ENCODE measurements at places on chromosomes 13 and 19.
A peak's percentile ranks its signal among the peaks of the same experiment; 100 is the strongest.

- DNase-seq, result no peak
Observed at GRCh38 chr13:32545083-32545482, 6.5 kb upstream of the N4BP2L2 start.

GRCh38 chr13:27965740-27966640, 3.1 kb downstream of the CDX2 start:
- DNase-seq, result no peak

- DNase-seq, result no peak
Observed at GRCh38 chr13:103430368-103430767, 364.2 kb upstream of the SLC10A2 start.

- no peak for DNase-seq
Observed at GRCh38 chr19:38011426-38011825, 104.4 kb downstream of the SIPA1L3 start.

GRCh38 chr13:99982036-99982730, 599 bp downstream of the ZIC2 start:
- DNase-seq, result no peak

DNA sequence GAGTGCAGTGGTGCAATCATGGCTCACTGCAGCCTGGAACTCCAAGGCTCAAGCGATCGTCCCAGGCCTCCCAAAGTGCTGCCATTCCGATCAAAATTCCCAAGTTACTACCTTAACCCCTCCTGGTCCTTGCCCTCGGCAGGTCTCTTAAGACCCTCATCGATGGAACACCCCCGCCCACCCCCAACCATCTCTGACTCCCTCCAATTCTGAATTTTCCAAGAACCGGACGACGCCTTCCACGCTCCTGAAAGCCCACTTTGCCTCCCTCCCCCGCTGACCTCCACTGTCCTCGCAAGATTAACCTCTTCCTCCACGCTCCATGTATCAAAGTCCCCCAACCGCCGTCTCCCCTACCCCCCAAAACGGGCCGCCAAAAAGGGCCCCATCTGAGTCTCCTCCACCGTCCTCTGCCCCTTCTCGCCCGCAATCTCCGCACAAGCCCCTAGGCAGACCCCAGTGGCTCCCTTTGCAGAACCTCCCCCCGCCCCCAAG, 539 bp downstream of the DAPK3 start:
- DNase-seq, result no peak

GRCh38 chr13:31674051-31674450, 65.3 kb upstream of the RXFP2 start:
- no peak for DNase-seq

- DNase-seq, result no peak
Observed at GRCh38 chr19:37594982-37595382, 306 bp downstream of the ZNF540 start.

- DNase-seq, result no peak
Observed at GRCh38 chr13:79477968-79478367, 3.0 kb upstream of the NDFIP2 start.

- DNase-seq, result peak; percentile 22
Observed at GRCh38 chr13:48501705-48502104, 31.2 kb downstream of the RCBTB2 start.

DNA sequence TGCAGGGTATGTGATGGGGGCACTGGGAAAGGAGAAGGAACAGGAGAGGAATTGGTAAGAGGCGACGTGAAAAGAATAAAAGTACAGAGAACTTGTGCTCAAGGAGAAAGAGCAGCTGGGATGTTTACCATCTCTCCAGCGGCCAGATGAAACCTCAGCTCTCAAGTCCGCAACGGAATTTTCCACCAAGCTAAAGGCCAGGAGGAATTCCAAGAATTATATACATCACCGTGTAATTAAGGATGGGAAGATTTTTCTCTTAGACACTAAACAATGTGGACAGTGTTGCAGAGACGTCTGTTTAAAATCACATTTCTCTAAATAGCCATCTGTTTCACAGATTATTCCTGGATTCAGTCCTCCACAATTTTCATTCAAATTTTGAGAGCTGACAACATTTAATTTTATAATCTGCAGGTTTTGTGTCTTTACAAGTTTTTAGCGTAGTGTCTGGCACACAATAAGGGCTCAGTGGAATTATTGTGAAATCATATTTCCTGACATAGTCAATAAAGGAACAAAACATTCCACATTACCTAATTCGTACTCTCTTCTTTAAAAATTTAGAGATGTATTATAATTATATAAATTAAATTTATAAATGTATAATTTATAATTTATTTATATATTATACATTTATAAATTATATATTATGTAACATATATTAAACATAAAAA, 23.0 kb upstream of the USP29 start:
- DNase-seq, result no peak

DNA sequence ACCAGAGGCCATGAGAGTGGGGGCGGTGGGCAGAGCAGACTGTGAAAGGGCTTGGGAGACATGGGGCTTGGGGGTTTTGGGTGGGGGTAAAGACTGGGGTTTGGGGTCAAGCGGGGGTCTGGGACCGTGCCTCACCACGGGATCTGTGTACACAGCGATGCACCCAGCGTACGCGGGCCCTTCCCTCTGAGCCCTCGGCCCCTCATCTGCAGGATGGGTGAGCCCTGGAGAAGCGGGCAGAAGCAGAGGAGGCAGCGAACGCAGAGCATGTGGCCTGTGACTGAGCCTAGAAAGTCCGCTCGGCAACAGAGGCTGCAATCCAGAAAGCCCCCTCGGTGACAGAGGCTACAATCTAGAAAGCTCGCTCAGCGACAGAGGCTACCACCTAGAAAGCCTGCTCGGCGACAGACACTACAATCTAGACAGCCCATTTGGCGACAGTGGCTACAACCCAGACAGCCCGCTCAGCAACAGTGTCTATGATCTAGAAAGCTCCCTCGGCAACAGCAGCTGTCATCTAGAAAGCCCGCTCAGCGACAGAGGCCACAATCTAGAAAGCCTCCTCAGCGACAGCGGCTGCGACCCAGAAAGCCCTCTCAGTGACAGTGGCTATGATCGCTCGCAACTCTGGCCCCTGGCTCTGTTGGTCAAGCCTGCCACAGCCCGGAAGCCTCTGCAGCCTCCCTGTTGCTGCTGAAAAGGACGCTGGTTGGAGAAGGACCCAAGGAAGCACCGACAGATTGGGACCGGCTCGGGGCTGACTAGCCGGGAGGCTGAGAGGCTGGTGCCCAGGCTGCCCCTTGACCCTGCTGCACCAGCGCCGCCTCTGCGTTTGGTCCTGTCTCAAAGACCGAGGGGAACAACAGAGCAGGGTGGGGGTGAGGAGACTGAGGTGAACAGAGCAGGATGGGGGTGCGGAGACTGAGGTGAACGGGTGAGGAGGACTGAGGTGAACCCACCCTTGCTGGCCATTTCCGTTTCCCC, 68.6 kb downstream of the SPACA7 start:
- DNase-seq, result no peak

- DNase-seq, result no peak
Observed at GRCh38 chr13:102136735-102137296, 265.0 kb downstream of the FGF14 start.

DNA sequence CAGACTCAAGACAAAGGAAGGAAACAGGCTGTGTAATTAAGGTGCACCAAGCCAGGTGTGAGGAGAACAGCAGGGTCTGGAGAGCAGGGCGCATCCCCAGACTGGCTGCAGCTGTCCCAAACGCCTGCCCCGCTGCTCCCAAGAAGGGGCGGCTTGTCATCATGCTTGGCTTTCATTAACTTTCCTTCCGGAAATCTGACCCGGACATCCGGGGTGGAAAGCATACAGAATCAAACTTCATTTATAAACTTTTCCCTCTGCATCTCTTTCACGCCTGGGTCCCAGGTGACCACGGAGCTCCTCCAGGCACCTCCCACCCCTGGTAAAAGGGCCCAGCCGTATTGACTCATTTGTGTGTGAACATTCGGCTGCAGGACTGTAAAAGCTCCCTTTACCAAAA, 31.7 kb downstream of the TSHZ3 start:
- no peak for DNase-seq

DNA sequence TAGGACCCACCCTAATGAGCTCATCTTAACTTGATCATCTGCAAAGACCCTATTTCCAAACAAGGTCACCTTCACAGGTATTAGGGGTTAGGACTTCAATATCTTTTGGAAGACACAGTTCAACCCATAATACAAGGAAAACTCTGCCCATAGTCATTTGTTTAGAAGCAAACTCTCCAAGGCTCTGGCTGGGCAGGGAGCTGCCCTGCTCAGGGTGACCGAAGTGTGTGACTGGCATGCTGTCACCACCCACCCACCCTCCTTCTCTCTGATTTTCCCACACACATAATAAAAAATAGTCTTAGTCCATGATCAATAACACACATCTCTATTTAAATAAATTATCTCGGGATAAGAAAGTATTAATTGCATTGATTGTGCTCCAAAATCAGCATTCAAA, 161.1 kb downstream of the KCTD15 start:
- no peak for DNase-seq

GRCh38 chr19:3066482-3067049, 4.3 kb upstream of the TLE5 start:
- DNase-seq, result no peak

DNA sequence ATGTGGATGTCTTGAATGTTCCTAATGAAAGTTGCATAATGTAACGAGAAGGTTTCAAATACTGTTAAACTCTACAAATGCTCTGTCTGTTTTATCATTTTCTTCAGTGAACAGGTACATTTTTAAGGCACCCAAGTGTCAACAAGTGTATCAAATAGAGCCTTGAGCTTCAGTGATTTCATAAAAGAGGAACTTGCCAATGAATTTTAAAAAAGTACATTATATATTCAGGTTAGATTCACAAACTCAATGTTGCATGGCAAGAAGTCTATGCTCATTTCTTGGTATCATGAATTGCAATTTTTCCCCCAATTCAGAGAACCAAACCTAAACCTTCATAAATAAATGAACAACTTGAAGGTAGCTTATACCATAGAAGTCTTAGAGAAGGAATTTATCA, 838.8 kb downstream of the PCDH9 start:
- DNase-seq, result no peak

DNA sequence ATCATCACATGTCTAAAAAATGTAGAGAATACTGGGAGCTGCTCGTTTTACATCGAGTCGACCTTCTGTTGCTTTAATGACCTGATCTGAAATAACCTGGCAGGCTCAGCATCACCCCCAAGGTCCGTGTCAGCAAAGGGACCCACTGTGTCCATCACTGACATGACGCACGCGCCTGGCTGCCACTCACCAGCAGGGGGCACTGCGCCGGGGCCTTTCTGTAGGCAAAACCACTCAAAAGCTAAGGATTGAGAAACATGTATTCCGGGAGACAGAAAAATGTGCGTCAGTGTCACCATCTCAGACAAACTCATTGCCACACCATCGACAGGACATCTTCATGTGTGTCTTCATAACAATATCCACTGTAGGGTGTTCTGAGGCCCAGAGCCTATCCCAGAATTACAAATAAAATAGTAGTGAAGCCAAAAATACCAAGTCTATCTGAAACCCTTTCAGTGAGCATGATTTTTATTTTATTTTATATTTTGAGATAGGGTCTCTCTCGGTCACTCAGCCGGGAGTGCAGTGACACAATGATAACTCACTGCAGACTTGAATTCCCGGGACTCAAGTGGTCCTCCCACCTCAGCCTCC, 130.3 kb upstream of the LSM14A start:
- DNase-seq, result peak; percentile 3

GRCh38 chr13:39016087-39016486, 21.8 kb downstream of the PROSER1 start:
- no peak for DNase-seq

- DNase-seq, result no peak
Observed at GRCh38 chr13:40781717-40782116, 7.7 kb upstream of the SLC25A15 start.

DNA sequence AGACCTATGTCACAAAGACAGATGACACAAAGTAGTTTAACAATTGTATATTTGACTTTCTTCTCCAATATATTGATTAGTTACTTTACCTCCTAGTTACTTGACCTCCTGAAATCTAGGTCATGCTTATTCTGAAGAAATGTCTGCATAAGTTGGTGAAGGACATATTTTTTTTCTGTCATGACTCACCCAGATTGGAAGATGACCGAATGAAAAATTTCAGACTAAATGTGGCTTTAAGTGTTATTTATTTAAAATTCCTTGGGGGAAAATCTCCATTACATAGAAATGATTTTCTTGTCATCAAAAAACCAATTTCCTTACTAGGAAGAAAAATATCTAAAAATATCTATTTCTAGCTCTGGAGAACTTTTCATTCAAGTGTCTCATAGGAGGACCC, 217.1 kb downstream of the POSTN start:
- no peak for DNase-seq

All from bronchial epithelial cell (primary cell).